ENCODE measurements at places on chromosomes 1 and 21.

DNA sequence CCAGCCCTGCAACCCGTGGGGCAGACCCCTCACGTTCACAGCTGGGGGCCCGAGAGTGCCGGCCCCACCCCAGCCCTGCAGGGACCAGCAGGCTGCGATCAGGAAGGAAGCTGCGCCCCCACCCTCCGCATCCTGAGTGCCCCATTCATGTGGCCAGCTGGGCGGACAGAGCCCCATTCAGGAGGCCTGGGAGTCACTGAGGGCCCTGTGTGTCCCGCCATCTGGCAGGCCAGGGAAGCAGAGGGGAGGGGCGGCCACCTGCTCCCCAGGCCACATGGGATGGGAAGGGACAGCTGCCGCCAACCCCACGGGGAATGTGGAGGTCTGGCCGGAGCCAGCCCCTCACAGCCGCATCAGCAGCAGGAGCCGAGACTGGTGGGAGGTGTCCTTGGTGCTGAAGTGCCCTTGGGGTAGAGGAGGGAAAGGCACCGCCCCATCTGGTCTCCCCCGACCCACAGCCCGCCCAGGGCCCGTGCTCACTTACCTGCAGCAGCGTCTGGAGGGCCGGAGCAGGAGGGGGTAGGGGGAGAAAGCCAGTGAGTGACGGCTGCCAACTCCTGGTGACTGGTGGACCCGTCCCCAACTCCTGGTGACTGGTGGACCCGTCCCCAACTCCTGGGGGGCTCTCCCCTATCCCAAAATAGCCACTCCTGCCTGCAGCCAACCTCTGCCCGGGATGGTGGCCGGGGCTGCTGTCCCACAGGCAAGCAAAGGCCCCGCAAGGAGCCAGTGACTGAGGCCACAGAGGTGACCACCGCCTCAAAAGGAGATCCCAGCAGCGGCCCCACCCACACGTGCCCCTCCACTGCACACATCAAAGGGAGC is 8.7 kb downstream of the ACAP3 start:
- DNase-seq = no peak

DNA sequence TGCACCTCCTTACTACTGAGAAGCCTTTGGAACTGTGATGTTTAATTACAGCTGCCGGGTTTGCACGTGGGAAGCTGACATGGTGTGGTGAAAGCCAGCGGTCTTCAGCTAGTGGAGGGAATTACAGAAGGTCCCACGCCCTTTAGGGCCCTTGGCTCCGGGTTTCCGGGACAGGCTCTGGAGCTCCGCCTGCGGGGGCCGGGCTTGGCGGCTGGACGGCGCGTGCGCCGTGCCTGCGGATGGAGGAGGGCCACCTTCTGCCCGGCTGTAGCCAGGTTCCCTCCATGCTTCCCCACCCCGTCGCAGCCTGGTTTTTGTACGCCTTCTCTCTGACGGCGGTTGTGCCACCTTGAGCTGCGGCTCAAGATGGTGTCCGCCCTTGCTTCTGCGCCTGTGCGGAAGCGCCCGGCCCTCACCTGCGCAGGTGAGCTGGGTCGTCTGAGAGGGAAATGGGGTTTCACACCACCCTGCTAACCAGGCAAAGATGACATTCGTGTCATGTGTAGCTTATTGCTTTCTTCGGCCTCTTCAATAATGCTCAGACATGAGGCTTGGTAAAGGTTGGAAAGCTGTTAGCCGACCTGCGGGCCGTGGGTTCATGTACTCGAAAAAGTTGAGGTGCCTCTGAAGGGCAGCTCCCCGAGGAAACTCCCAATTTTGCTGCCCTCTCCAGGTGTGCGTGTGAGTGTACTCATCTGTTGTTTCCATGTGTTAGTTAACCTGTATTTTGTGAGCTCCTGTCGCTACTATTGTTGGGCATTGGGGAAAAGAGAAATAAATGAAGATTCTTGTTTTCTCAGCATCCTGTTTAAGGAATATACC is 36.6 kb upstream of the OPRD1 start:
- DNase-seq = peak; percentile 67

DNA sequence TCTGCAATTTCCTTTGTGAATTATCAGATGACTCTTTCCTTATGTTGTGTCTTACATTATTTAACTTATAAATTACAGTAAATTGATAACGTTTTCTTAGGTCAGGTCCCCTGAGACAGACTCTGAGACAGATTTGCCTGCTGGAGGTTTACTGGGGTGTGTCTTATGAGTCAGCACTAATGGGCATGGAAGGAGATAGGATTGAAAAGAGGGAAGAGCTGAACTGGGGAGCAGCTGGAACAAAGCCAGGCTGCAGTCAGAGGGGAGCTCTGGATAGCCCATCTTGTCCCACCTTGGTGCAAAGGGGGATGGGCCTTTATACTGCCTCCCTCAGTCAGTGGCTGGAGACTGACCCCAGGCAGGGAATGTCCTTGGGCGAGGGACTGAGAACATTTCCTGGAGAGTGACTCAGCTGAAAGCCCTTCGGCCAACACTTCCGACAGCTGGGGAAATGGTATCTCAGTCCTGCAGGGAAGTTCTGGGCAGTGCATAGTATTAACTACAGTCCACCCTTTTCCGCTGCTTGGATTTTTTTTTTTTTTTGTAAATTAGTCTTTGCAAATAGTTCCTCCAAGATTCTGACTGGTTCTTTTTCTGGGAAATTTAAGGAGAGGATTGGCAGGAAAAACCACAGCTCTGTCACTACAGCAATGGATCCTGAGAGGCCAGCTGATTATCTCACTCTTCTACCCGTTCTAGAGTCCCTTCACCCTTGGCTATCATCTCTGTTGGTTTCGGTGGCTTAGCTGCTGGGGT is 39.1 kb upstream of the CDC42BPA start:
- no peak for DNase-seq

- DNase-seq = no peak
Measured at GRCh38 chr1:229841230-229841629, 215.2 kb downstream of the URB2 start.

GRCh38 chr1:42730988-42731387 is 9.0 kb downstream of the CLDN19 start:
- DNase-seq = peak; percentile 27

DNA sequence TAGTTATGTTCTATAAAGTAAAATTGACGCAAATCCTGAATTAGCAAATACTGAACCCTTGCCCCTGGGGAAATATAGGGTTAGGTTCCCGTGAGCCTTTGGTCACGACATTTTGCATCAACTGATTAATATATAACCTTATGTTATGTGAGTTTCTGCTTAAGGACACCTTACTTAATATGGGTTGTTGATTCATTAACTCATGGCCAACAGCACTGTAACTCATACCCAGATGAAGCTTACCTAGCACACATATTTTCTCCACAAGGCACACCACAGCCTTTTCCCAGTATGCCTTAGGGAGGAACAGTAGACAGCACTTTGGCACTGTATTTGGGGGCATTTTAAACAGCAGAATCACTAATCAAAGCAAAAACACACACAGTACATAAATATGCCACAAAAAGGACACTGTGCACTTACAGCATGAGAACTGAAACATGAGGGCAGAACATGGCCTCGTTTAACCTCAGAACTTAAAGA is 15.1 kb downstream of the INAVA start:
- DNase-seq = no peak

- no peak for DNase-seq
Measured at GRCh38 chr21:17622018-17622417, 9.3 kb upstream of the BTG3 start.

DNA sequence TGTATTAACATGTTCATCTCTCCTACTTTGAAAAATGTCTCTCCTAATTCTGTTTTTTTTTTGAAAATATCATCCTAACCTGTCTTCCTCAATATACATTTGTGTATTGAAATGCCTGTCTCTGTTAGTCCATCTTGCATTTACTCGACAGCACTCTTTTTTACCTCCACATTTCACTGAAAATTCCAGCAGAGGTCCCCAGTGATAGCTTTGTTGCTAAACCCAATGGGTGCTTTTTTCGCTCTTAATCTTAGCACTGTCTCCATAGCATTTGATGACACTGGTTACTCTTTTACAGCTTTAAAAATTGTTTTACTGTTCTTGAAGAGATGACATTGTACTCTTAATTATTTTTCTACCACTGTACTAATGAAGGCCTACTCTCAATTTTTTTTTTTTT is 10.8 kb downstream of the OSBPL9 start:
- peak; percentile 27 for DNase-seq

GRCh38 chr1:230696218-230696617 is 17.7 kb downstream of the AGT start:
- no peak for DNase-seq

GRCh38 chr1:77473690-77474089 is 191.9 kb downstream of the AK5 start:
- DNase-seq = no peak
